Stimulated activated CD4-positive, alpha-beta T cell treated with anti-CD3 and anti-CD28 coated beads, Interleukin-1b, Interleukin-23, amount 100 ng/mL, for 48 hours (primary cell): ENCODE measurements at places on chromosomes 4 and X.

- DNase-seq: no peak
Measured at GRCh38 chr4:108051343-108051742, 61.7 kb downstream of the HADH start.

- no peak for DNase-seq
Measured at GRCh38 chrX:123846577-123847038, 13.2 kb upstream of the XIAP start.

GRCh38 chrX:46543441-46543840, 1.8 kb downstream of the ZNF674 start:
- DNase-seq: no peak

DNA sequence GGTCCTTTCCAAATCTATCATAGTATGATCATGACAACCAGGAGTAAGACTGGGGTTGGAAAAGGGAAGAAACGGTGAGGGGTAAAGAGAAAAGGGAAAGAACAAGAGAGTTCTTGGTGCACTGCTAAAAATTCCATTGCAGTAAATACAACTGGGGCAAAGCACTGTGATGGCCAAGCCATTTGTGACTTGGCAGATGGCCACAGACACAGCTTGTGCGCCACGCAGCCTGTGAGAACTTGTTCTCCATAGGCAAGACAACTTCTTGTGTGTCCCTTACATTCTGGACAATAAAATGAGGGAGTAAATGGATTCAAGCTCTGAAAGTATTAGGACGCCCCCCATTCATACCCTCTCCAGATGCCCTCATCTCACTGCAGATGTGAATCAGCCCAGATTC, 10.9 kb downstream of the MFAP3L start:
- DNase-seq: no peak

DNA sequence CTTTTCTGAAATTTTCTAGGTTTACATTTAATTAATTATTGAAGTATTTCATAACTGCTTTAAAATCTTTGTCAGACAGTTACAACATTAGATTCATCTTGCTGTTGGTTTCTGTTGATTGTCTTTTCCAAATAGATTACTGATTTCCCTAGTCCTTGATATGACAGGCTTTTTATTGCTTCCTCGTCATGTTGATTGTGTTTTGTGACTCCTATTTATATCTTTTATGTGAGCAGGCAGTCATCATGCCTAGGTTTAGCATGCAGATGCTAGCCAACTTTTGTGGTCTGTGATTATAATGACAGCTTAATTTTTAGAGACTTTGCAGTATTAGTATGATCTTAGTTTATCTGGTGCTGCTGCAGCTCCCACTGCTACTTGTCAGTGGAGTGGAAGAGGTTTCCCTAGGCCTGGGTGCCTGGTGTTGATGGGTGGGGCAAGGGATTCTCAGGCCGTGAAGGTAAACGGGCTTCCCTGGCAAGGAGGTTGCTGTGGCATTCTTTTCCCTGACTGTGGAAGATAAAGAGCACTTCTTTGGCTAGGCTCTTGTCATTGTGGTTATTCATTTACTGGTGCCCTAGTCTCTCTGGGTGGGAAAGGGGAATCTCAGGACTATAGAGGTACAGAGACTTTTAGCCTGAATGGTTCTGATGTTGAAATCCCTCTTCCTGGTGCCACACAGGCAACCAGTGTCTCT, 65.7 kb downstream of the SERPINA7 start:
- no peak for DNase-seq
